ENCODE measurements at places on chromosomes 1 and 21. TPM values are rescaled to one million over a fixed set of nuclear protein-coding genes. Genes with fewer than 3 reads are reported as not detected.

GRCh38 chr1:247322849-247323586 is 8.6 kb downstream of the ZNF496 start:
- H3K27me3 ChIP-seq: no peaks in the 10 kb centered on the region
- DNase-seq: peak; percentile 22
- no peak overlapping the region for H3K4me3 ChIP-seq
- H3K27ac ChIP-seq: no peak overlapping the region
- peaks cover 5% of the 10 kb centered on the region for H3K36me3 ChIP-seq
- peaks cover 12% of the 10 kb centered on the region for H3K4me1 ChIP-seq

DNA sequence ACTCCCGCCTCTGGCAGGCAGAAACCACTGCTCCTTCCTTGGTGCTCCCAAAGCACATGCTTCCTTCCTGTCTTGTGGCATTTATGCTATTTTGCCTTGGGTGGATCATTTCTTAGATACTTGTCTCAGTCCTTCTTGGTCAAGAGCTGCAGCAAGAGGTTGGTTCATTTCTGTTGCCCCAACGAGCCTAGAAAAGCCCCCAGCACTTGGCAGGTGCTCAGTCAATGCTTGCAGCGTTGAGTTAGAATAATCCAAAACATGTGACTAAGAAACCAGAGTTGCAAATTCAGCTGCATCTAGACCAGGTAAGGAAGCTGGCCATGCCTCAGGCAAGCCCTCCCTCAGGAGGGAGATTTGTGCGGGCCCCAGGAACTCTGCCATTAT is 42.4 kb upstream of the TENT5C start:
- H3K4me1 ChIP-seq: peaks cover 8% of the 10 kb centered on the region
- H3K27ac ChIP-seq: no peak overlapping the region
- H3K4me3 ChIP-seq: no peak overlapping the region
- DNase-seq: no peak

- no peaks in the 10 kb centered on the region for H3K27me3 ChIP-seq
- no peak overlapping the region for H3K4me3 ChIP-seq
- peaks cover 3% of the 10 kb centered on the region for H3K4me1 ChIP-seq
- no peak for DNase-seq
- peaks cover 16% of the 10 kb centered on the region for H3K36me3 ChIP-seq
- H3K27ac ChIP-seq: no peak overlapping the region
Observed at GRCh38 chr1:236030534-236030933, 34.4 kb downstream of the NID1 start.

DNA sequence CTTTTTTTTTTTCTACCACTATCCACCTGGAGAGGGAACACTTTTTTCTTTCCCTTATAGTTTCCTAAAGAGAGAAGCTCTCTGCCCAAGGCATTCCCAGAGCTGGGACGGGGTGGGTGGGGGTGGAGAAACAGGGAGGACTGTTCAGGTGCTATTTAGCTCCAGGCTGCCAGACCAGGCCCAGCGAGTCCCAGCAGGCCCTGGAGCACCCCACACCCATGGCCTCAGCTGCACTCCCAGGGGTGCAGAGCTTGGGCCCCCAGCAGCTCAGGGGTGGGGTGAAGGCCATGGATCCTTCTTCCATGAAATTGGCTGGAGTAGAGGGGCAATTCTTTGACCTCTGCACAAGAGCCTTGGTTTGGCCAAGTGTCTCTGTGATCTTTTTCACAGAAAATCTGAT is 4.1 kb downstream of the ETV3L start:
- no peak overlapping the region for H3K4me3 ChIP-seq
- H3K27me3 ChIP-seq: no peaks in the 10 kb centered on the region
- H3K36me3 ChIP-seq: no peaks in the 10 kb centered on the region
- peaks cover 22% of the 10 kb centered on the region for H3K4me1 ChIP-seq

GRCh38 chr1:21278208-21278859 is 11.9 kb downstream of the ECE1 start:
- H3K4me1 ChIP-seq: peaks cover 30% of the 10 kb centered on the region
- no peak overlapping the region for H3K4me3 ChIP-seq
- DNase-seq: no peak

GRCh38 chr1:101002551-101002950 is 23.0 kb downstream of the DPH5 start:
- H3K4me3 ChIP-seq: no peak overlapping the region
- H3K27me3 ChIP-seq: no peaks in the 10 kb centered on the region
- peaks cover 38% of the 10 kb centered on the region for H3K4me1 ChIP-seq
- H3K27ac ChIP-seq: no peak overlapping the region
- H3K36me3 ChIP-seq: peaks cover 12% of the 10 kb centered on the region
- peak; percentile 68 for DNase-seq

- H3K36me3 ChIP-seq: no peaks in the 10 kb centered on the region
- H3K4me1 ChIP-seq: no peaks in the 10 kb centered on the region
- DNase-seq: no peak
Observed at GRCh38 chr1:55382806-55383305, 167.7 kb upstream of the USP24 start.

- no peak overlapping the region for H3K27ac ChIP-seq
- no peaks in the 10 kb centered on the region for H3K27me3 ChIP-seq
- no peak overlapping the region for H3K4me3 ChIP-seq
- no peaks in the 10 kb centered on the region for H3K4me1 ChIP-seq
- DNase-seq: no peak
Observed at GRCh38 chr1:111559736-111560279, 56.4 kb upstream of the ADORA3 start.

Gene ERICH3
- not detected for polyA plus RNA-seq

DNA sequence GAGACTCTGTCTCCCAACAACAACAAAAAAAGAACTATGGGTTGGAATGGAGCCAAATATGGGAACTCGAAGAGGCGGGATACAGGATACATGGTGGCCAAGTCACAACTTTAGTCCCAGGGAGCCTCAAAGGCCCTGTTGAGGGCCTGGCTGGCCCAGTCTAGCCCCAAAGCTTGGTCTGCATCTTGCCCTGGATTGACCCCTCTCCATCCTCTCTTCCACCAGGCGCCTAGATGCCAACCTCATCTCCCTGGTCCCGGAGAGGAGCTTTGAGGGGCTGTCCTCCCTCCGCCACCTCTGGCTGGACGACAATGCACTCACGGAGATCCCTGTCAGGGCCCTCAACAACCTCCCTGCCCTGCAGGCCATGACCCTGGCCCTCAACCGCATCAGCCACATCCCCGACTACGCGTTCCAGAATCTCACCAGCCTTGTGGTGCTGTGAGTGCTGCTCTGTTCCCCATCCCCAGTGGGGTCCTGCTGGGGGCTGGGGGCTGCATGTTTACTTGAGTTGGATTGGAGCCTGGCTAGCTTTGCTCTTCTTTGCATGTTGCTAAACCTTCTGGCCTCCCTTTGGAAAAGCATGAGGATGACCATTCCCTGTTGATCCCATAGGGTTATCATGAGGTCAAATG is 65.5 kb downstream of the UBE2T start:
- no peak for DNase-seq
- H3K36me3 ChIP-seq: no peaks in the 10 kb centered on the region

DNA sequence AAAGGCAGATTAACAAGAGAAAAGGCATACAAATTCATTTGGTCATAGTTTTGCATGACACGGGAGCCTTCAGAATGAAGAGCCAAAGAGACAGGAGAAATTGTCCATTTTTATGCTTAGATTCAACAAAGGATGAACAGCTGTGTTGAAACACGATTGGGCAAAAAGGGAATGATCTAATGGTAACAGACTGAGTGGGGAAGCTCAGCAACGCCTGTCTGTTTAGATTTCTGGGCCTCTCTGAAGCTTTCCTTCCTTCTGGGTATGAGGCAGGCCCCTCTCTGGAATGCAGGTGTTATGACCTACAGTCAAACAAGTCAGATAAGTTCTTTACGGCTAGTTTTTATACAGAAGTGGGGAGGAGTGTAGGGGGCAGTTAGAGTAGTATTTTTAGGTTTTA is 154.6 kb downstream of the RGS7 start:
- H3K27ac ChIP-seq: no peak overlapping the region
- DNase-seq: no peak
- H3K27me3 ChIP-seq: no peaks in the 10 kb centered on the region
- no peak overlapping the region for H3K4me3 ChIP-seq
- H3K4me1 ChIP-seq: no peaks in the 10 kb centered on the region

Data from CD14-positive monocyte (primary cell).